Sigmoid colon (tissue), 7 donors: ENCODE measurements at places on chromosomes 6 and 20. TPM values are rescaled to one million over a fixed set of nuclear protein-coding genes. Genes with fewer than 3 reads are reported as not detected.

DNA sequence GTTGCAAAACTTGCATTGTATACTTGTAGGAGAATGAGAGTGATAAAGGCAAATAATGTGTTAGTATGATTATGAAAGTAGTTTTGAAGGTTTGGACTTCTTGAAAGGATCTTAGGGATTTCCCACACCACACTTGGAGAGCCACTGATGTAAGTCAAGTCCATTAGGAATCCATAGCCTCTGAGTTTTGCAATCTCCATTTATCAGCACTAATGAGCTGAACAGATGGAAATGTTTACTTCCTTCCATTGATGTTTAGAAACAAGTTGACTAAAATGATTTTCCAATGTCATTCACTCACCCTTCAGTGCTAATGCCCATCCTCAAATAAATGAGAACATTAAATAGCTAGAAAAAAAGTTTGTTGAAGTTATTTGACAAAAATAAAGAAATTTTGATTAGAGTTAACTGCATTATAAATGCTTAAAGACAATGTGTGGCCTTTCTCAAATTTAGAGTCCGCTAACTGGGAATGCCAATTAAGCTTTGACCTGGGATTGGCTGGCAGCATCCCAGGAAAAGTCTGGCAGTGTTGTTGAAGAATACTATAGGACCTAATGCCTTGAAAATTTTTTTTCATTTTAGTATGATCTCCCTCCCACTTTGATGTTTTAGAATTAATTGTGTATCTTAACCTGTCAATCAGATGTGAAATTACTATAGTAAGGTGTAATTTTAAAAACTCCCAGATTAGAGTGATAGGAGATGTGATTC is 68.0 kb downstream of the SLC35F1 start:
- DNase-seq: no peak

GRCh38 chr20:1287306-1287705 is 21.2 kb downstream of the SNPH start:
- no peak for DNase-seq

Gene TP53INP2
- total RNA-seq: 30.4 TPM

Gene TPBG
- 6.1 TPM for total RNA-seq

DNA sequence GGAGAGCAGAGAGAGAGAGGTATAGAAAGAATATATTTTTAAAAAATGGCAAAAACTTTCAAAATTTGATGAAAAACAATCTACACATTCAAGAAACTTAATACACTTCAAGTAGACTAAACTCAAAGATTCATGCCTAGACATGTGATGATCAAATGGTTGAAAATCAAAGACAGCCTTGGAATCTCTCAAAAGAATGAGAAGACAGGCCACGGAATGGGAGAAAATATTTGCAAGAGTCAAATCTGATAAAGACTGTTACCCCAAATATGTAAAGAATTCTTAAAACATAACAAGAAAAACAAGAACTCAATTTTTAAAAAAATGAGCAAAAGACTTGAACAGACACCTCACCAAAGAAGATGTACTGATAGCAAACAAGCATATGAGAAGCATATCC is 49.7 kb downstream of the THEMIS start:
- no peak for DNase-seq

DNA sequence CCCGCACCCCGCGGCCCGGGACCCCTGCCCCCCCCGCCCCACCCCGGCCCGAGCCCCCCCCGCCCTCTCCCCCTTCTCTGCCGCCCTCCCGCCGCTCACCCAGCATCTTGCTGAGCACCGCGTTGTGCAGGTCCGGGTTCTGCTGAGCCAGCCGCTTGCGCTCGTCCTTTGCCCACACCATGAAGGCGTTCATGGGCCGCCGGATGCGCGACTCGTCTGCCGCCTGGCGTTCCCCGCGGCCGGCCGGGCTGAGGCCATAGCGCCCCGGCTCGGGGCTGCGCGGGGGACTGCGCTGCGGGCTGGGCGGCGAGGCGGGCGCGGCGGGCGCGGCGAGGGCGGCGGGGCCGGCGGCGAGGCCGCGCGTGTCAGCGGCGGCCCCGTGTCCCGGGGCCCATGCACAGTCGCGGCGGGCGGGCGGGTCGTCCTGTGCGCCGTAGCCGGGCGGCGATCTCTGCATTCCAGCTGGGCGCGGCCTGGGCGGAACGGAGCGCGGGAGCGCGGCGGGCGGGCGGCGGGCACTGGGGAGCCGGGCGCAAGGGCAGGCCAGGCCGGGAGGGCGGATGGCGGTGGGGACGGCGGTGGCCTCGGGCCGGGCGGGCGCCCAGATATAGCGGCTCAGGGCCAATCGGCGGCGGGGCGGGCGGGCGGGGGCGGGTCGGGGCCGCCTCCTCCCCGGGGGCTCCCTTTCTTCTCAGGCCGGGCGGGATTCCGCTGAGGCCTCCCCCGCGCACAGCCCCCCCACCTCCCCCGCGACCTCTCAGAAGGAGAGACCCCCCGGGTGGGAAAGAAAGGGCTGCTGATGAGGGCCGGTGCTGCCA is at the start of gene SOX18:
TSS of gene SOX18 (minus strand) at position 580 of the 818 bp plus-strand sequence. CDS start at position 457, 123 bp downstream.
- DNase-seq: no peak

Gene ZNF334
- 2.6 TPM for total RNA-seq

Gene SLC22A3
- total RNA-seq: 26.3 TPM

DNA sequence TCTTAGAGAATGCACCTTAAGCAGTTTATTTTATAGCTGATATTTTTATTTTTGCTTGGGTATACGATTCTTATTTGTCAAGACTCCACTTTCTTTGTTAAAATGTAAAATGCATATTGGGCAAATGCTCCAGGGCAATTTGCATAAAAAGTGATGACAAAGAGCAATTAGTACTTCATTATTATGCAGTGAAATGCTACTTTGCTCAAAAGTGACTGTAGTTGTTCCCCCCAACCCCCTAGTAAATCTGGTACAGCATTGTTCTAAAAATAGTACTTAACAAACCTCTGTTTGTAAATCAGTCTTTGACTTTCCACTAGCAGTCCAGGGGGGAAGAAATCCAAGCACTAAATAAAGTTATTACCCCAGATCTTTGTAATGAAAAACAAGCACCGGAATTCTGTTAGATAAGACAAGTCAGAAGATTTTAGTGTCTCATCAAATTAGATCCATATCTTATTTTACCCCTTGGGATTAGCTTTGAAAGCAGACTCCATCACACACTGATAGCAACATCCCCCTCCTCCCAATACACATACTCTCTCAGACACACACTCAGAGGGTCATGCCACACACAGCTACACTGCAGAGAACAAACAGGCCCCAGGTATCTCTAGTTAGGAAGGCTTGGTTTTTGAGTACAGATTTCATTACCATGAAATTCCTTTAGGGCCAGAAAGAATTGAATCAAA is 32.9 kb upstream of the BACH2 start:
- DNase-seq: no peak

- DNase-seq: peak; percentile 61
These were observed 53.6 kb upstream of the FRMD1 start for GRCh38 chr6:168132531-168133167.

DNA sequence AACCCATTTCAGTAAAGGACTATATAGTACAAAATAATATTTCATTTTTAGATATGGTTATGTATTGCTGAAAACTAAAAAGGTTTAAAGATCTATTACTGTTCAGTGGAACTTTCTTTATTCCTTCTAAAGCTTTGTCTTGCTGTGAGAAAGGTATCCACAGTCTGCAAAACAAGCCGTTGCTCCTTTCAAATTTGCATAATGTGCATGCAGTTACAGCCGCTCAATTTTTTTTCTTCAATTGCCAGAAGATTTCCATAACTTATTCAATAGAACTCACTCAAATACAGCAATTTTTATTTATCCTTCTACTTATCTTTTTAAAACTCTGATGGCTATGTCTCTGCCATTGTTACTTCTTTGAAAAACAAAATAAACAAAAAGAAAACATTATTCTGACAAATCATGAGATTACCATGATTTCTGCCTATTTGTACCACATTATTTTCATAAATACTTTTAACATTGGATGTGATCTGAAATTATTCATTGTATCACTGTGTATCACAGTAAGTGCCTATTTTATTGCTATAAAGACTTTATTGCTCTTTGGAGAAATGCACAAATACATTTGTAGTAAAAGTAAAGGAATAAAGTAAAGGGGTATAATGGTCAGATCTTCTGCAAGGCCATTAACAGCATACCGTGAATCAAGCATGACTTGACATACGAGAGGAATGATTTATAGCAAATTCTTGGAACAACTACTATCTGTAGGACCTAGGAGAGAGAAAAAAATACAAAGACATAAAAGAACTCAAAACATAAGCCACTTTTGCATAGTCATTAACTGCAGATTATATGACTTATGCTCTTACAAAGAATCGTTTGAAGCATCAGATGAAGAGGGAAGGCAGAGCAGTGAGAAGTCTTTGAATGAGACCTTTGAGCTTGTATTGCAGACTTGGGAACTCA is 29.6 kb upstream of the HBS1L start:
- DNase-seq: no peak

GRCh38 chr20:13995086-13995665 is at the start of gene MACROD2:
MACROD2 (plus strand) TSS chr20:13995516.
- DNase-seq: peak; percentile 95

Gene NT5E
- total RNA-seq: 30.3 TPM

DNA sequence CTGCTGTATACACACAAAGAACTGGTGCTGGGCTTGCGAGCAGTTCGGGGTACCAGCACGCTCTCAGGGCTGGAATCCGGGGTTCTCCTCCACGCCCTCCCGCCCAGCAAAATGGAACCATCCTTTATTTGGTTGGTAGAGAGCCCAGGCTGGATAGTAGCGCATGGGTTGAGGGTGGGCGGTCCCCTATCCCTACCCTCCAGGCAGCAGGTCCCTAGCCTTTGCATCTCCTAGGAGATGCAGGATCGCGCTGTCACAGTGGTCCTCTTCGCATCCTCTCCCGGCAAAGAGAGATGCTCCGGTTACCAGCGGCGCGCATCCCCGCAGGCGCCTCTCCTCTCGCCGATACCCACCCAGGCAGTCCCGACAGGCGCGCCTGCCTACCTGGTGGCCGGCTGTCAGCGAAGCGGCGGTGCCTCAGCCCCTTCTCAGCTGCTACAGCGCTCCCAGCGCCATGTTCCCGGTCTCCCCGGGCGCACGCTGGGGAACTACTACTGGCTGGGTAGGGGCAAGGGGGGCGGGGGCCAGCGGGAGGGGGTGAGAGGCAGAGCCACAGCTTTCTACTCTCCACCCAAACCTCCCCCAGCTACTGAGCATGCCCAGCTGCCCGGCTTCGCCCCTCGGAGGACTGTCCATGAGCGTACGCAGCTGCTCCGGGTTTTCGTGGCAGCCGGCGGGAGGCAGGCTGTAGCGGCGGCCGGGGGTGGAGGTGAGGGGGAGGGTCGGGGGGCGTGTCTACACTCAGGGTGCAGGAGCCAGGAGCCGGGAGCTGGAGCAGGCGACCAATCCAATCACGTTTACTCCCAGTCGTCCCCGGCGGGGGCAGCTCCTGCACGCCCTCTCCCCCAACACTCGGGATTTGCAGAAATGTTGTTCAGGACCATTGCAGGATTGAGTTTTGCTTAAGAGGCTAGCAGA is at the start of gene PAK5:
TSS of gene PAK5 (minus strand) at position 699 of the 918 bp plus-strand sequence. CDS start 194,748 bp downstream, outside the sequence.
- no peak for DNase-seq

- no peak for DNase-seq
These were observed 47.7 kb upstream of the FNDC1 start for GRCh38 chr6:159121486-159121885.

GRCh38 chr6:84860920-84861319 is 96.5 kb upstream of the TBX18 start:
- DNase-seq: no peak

DNA sequence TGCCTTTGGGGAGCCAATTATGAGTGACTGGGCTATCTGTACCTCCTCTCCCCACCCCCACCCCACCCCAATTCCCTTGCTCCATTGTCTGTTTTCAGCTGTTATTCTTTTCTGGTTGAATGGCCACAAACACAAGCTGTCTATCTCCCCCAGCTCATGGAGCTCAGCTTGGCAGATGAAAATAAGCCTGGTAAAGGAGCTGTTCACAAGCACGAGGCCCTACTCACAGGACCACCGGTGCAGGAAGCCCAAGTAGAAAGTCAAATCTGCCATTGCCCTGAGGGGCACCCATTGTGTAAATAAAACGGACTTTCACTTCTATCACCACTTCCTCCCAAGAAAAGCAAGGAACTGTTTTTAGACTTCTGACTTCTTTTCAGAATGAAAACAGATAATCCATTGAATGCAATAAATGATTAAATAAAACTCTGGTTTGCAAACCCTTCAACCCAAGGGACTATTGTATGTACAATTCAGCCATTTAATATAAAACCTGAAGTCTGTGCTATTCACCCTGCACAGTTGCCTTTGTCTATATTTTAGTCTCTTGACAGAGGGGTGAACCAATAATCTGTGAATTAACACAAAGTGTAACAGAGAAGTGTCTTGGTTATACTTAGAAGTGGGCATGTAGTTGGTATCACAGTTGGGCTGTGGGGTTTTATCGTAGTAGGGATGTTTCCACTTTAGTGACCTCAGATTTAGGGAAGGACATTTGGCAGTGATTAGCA is 27.7 kb downstream of the RIPOR2 start:
- no peak for DNase-seq
